GM23338 (cell line): ENCODE measurements at places on chromosomes 6 and 20.

DNA sequence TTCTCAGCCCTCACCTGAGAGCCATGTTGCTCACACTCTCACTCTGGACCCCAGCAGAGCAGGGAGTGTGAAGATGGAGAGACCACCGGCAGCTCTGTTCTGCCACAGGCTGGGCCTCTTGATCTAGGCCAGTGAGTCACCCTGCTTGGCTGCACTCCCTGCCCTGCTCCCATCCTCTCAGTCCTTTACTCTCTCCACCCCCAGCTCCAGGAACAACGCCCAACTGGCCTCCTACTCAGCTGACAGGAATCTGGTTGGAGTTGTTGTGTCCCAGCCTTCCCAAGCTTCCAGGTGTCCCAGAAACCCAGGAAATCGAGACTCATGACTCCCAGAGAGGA, at the start of gene PSORS1C1:
Gene PSORS1C1, plus strand, starts transcription at position 260 of the 338 bp plus-strand sequence. CDS start 14,833 bp downstream, outside the sequence.
- DNase-seq = peak; percentile 24
- no peaks in the 10 kb centered on the region for H3K27me3 ChIP-seq
- H3K36me3 ChIP-seq = no peaks in the 10 kb centered on the region
- H3K4me1 ChIP-seq = peaks cover 16% of the 10 kb centered on the region
- no peak within 1 kb of the TSS for H3K4me3 ChIP-seq
- H3K27ac ChIP-seq = no peak within 1 kb of the TSS

- no peak overlapping the region for H3K4me3 ChIP-seq
- no peaks in the 10 kb centered on the region for H3K36me3 ChIP-seq
- DNase-seq = no peak
- no peak overlapping the region for H3K27ac ChIP-seq
Observed at GRCh38 chr20:17818187-17818586, 118.4 kb downstream of the BANF2 start.

DNA sequence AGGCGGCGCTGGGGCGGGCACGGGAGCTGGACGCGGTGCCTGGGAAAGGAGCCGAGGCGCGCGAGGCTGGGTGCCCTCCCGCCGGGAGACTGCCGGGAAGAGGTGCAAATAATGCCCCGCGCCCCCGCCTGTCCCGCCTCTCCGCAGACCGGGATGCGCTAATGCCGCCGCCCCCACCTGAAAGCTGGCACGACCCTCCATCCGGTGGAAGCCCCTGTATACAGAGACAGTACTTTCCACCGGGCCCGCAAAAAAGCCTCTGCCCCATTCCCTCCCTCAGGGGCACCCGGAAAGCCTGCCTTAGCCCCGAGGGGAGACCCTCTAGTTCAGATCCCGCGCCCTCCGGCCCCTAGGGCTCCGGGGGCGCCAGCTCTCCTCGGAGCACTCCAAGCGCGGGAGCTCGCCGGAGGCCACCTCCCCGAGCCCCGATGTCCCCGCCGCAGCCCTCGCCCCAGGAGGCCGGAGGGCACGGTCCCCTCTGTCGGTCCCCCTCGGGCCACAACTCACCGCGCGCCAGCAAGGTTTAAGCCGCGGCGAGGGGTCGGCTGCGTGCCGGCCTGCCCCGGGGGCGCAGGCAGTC, 1.2 kb downstream of the GRM4 start:
- peak overlapping the region; percentile 88 for H3K4me3 ChIP-seq
- peaks cover 50% of the 10 kb centered on the region for H3K27me3 ChIP-seq
- DNase-seq = no peak
- H3K36me3 ChIP-seq = no peaks in the 10 kb centered on the region

- H3K27ac ChIP-seq = no peak overlapping the region
- H3K4me3 ChIP-seq = no peak overlapping the region
- no peaks in the 10 kb centered on the region for H3K36me3 ChIP-seq
- DNase-seq = no peak
Observed at GRCh38 chr6:11412616-11413015, 124.9 kb upstream of the TMEM170B start.

GRCh38 chr20:18702736-18703135, 110.8 kb upstream of the SCP2D1 start:
- DNase-seq = no peak
- no peaks in the 10 kb centered on the region for H3K36me3 ChIP-seq
- H3K4me1 ChIP-seq = peaks cover 6% of the 10 kb centered on the region
- no peaks in the 10 kb centered on the region for H3K27me3 ChIP-seq
- no peak overlapping the region for H3K27ac ChIP-seq

- H3K4me1 ChIP-seq = peaks cover 14% of the 10 kb centered on the region; the same call in 1 of the 2 replicates
- DNase-seq = no peak
- no peaks in the 10 kb centered on the region for H3K27me3 ChIP-seq
- H3K36me3 ChIP-seq = peaks cover 21% of the 10 kb centered on the region; the same call in 1 of the 2 replicates
- H3K27ac ChIP-seq = peak overlapping the region; percentile 84; the same call in 1 of the 2 replicates
Observed at GRCh38 chr20:62306414-62307187, 3.8 kb downstream of the ADRM1 start.

- no peaks in the 10 kb centered on the region for H3K27me3 ChIP-seq
- H3K27ac ChIP-seq = no peak overlapping the region
- no peaks in the 10 kb centered on the region for H3K36me3 ChIP-seq
- DNase-seq = no peak
- H3K4me1 ChIP-seq = no peaks in the 10 kb centered on the region
- H3K4me3 ChIP-seq = no peak overlapping the region
Observed at GRCh38 chr6:90471263-90471662, 115.6 kb downstream of the MAP3K7 start.

- no peaks in the 10 kb centered on the region for H3K27me3 ChIP-seq
- peaks cover 16% of the 10 kb centered on the region for H3K4me1 ChIP-seq
- no peaks in the 10 kb centered on the region for H3K36me3 ChIP-seq
- DNase-seq = no peak
- H3K27ac ChIP-seq = no peak overlapping the region
Observed at GRCh38 chr6:145660676-145661075, 74.6 kb downstream of the EPM2A start.

DNA sequence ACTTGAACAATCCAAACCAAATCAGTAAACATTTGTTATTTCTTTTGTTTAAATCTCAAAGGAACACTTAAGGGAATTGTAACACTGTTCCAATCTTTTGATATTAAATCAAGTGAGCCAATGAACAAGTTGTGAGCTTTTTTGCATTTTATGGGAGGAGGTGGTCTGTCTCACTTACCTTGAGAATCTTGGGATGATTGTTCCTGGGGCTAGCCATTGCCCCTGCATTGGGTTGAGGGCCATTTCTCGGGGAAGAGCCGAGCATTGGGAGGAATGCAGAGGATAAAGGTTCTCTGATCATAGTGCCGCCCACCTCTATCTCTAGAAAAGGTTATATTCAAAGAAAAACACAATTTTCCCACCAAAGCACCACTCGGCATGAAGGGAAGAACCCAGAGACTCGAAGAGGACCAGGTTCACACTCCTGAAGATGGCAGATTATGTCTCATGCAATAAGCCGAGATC, 13.8 kb upstream of the TFB1M start:
- no peak overlapping the region for H3K4me3 ChIP-seq
- no peak overlapping the region for H3K27ac ChIP-seq
- peaks cover 6% of the 10 kb centered on the region; the same call in 1 of the 2 replicates for H3K4me1 ChIP-seq
- DNase-seq = peak; percentile 2

- H3K27me3 ChIP-seq = no peaks in the 10 kb centered on the region
- H3K27ac ChIP-seq = no peak overlapping the region
- no peaks in the 10 kb centered on the region for H3K4me1 ChIP-seq
- no peak overlapping the region for H3K4me3 ChIP-seq
- H3K36me3 ChIP-seq = peaks cover 5% of the 10 kb centered on the region; the same call in 1 of the 2 replicates
Observed at GRCh38 chr6:141906569-141907080, 226.1 kb upstream of the GJE1 start.

GRCh38 chr20:58762120-58762519, 69.5 kb downstream of the NPEPL1 start:
- no peaks in the 10 kb centered on the region for H3K27me3 ChIP-seq
- DNase-seq = no peak
- H3K4me1 ChIP-seq = no peaks in the 10 kb centered on the region
- no peak overlapping the region for H3K27ac ChIP-seq
- H3K36me3 ChIP-seq = 0 out of 2 replicates have a peak, but pooled peaks cover 3% of the 10 kb centered on the region
- H3K4me3 ChIP-seq = no peak overlapping the region

- DNase-seq = no peak
- no peaks in the 10 kb centered on the region for H3K27me3 ChIP-seq
- no peak overlapping the region for H3K4me3 ChIP-seq
Observed at GRCh38 chr6:129416337-129416990, 293.5 kb downstream of the ARHGAP18 start.

DNA sequence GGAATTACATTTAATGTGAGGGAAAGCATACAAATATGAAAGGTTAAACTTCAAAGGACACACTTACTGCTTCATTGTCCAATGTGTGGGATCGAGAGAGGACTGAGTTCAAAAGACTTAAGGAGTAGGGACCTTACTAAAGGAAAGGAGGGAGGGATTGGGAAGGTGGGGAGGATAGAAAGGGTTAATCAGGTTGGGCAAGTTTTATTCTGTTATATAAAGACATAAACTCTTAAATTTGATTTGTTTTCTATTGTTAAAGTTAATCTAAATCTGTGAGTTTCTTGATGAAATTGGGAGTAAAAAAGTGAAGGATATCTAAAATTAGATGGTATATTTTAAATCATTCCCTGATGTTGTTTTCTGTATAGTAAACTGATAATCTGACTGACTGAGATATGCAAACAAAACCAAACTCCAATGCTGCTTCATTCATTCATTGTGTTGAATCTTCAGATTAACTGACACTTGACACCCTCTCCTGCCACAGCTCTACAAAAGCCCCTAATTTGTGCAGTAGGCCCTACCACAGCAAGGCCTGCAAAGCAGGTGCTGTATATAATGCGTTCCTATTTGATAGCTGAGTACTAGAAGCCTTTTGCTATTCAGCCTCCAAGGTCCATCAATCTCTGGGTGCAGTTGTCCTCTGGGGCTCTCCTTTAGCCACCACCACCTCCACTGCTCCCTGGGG, 1.3 kb upstream of the UBE2J1 start:
- H3K36me3 ChIP-seq = no peaks in the 10 kb centered on the region
- H3K27ac ChIP-seq = no peak overlapping the region
- peaks cover 27% of the 10 kb centered on the region for H3K27me3 ChIP-seq
- no peak for DNase-seq

DNA sequence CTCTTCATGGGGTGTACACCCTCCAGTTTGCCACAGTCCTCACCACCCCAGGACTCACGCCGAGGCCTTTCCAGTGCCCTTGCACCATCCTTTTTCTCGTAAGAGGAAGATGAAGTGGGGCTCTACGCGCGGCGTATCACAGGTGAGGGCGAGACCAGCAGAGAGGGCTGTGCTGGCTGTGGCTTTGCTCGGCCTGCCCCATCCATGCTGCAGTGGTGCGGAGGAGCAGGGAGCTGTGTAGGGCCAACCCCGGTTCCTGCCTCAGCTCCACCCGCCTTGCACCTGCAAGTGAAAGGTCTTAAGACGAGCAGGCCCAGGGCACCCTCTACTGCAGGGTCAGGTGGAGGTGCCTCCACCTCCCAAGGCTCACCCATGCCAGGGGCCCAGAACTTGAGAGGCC, 24.1 kb downstream of the RBCK1 start:
- H3K27me3 ChIP-seq = peaks cover 30% of the 10 kb centered on the region
- no peak overlapping the region for H3K4me3 ChIP-seq
- H3K27ac ChIP-seq = no peak overlapping the region
- H3K36me3 ChIP-seq = 0 out of 2 replicates have a peak, but pooled peaks cover 1% of the 10 kb centered on the region

DNA sequence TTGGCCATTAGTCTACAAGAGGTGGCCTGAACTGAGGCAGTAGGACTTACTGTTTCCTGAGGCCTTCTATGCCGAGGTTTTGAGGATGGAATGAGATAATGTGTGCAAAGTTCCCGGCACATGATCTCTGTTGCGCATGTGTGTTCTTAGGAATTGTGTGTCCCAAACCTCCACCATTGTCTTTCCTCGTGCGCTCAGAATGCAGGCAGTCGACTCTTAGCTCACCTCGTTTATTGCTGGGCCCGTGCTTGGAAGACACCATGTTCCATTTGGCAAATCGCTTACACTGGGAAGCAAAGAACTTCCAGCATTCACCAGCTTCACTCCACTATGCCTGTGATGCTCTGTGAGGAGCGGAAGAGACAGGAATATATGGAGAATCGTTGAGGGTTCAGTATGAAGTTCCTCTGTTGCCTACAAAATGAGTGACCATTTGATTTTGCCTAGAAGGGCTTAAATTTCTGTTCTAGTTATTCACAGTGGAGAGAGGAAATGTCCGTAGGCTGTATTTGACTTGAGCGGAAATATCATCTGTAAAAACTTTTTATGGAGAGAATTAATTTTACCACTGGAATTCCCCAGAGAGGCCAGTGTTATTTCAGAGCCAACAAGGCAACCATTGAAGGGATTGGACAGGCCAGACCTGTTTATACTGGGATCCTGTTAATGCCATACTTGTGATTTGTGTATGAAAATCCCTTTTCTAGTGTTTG, 75.7 kb upstream of the CLDN20 start:
- H3K4me3 ChIP-seq = no peak overlapping the region
- no peak for DNase-seq
- H3K27ac ChIP-seq = peak overlapping the region; percentile 52

- peak overlapping the region; percentile 27; the same call in 1 of the 2 replicates for H3K4me3 ChIP-seq
- peak; percentile 71 for DNase-seq
- peaks cover 34% of the 10 kb centered on the region for H3K4me1 ChIP-seq
Observed at GRCh38 chr6:101117393-101118135, 236.4 kb upstream of the ASCC3 start.

DNA sequence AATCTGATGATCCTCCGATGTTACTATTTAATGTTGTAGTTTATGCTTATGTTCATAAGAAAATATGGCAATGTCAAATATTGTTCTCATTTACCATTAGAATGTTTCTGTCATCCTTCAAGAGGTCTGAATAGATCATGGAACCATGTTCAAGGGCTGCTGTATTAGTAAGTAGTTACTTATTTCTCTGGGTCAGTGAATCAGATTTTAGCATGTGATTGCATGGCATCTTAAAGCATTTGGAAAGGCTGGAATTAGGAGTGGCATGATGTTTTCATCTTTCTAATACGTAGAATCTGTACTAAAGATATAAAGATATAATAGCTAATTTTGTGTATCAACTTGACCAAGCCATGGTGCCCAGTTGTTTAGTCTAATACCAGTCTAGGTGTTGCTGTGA, 40.5 kb upstream of the NKX2-4 start:
- H3K27me3 ChIP-seq = no peaks in the 10 kb centered on the region
- H3K36me3 ChIP-seq = no peaks in the 10 kb centered on the region
- H3K4me1 ChIP-seq = no peaks in the 10 kb centered on the region
- no peak for DNase-seq
- no peak overlapping the region for H3K4me3 ChIP-seq
- no peak overlapping the region for H3K27ac ChIP-seq
